Kasumi-1 (cell line): ENCODE measurements at places on chromosomes 4 and X.

- DNase-seq: no peak
Observed at GRCh38 chr4:61309616-61310015, 109.5 kb downstream of the ADGRL3 start.

DNA sequence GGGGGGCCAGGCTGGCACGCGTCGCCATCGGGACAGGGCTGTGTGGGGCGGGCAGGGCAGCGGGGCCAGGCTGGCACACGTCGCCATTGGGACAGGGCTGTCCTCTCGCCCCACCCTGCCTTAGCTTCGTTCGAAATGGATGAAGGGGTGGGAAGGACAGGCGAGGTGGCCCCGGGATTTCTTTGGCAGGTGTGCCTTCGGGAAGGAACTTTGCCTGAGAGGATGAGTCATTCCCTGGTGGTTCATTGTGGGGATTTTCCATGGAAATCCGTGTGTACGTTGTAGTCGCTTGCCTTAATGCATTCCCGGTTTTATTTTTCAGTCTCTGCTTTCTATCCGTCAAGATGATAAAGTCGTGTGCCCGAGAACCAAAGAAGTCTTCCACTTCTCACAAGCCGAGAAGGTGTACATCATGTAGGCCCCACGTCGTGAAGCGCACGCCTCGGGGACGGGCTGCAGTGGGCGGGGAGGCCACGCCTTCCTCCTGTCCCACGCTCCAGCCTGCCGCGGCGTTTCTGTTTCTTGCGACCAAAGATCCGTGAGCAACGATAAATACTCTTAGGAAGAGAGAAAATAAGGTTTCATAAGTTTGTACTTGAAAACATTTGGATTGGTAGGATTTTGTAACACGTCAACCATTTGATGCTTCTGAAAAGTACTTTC lies 8.1 kb upstream of the UVSSA start:
- DNase-seq: no peak

GRCh38 chrX:34658326-34658725 lies 1.2 kb upstream of the TMEM47 start:
- DNase-seq: no peak

DNA sequence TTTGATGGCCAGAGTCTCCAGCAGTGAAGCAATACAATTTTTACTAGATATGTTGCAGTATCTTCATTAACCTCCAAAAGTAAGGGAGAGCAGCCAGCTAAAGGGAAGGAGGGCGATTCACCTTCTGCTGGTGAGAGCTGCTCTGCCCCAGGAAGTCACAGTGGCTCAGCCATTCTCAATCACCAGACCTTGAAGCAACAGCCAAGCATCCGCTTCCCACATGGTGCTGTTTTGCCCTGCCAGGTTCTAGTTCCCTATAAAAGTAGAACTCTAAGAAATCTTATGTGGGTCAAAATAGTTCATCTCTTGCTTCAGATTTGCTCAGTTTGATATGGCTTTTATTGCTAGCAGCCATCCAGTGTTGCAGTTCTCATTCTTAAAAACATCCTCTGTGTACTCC lies 166.8 kb downstream of the STIM2 start:
- DNase-seq: no peak

- DNase-seq: no peak
Observed at GRCh38 chr4:82450966-82451755, 20.8 kb downstream of the ENOPH1 start.

- no peak for DNase-seq
Observed at GRCh38 chr4:53847965-53848364, 216.4 kb downstream of the CHIC2 start.

GRCh38 chrX:110578270-110578669 lies 217.3 kb downstream of the CHRDL1 start:
- DNase-seq: no peak

DNA sequence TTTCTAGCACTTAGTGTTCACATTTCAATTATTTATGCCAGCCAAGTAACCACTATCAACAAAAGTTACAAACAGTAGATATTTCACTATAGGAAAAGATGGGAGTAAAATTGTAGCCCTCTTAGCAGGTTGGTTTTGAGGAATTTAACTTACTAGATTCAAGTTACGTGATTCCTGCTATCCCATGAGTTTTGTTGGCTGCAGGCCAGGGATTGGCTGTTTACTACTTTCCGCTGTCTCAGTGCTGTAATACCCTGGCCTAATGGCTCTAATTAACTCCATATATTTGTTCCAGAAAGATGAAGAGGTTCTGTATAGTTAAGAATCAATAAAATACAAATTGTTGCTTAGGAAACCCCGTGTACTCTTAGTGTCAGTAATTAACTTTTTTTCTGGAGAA lies 55.5 kb upstream of the MAGED1 start:
- no peak for DNase-seq

- no peak for DNase-seq
Observed at GRCh38 chrX:49925176-49925575, 2.8 kb downstream of the CLCN5 start.

GRCh38 chrX:24229976-24230375 lies 80.4 kb downstream of the ZFX start:
- no peak for DNase-seq

DNA sequence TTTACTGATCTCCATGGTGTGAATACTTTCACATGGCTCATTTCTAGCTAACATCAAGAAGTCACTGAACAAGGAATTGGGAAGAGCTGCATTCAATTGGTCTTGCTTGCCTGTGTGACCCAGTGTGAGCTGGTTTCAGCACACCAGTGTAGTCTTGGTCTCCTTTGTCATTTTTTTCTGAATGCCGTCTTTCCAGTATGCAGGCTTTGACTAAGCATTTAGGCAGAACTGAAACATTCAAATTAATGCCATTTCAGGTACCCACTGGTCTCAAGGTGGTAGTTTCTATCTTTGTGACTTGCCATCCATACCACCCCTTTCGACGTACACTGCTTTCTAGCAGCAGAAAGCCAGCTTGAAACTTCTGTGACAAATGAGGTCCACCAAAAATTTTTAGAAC lies 550.5 kb upstream of the BOD1L1 start:
- no peak for DNase-seq

DNA sequence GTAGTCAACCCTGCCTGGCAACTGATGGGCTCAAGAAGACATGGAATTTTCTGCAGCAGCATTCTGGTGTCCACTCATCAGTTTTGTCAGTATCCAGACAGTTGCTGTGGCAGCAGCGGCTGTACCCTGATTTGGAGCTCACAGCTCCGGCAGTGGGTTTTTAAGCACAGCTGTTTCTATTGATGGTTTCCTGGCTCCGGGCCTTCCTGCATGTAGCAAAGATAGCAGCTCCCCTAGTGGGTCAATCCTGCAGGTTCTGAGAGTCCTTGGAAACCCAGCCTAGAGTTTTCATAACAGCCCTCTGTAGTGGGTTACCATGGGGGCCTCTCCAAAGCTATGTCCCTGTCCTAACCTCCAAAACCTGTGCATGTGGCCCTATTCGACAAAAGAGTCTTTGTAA lies 84.0 kb upstream of the ATP6AP2 start:
- DNase-seq: no peak

GRCh38 chr4:105619188-105619931 lies 66.9 kb downstream of the ARHGEF38 start:
- DNase-seq: no peak

DNA sequence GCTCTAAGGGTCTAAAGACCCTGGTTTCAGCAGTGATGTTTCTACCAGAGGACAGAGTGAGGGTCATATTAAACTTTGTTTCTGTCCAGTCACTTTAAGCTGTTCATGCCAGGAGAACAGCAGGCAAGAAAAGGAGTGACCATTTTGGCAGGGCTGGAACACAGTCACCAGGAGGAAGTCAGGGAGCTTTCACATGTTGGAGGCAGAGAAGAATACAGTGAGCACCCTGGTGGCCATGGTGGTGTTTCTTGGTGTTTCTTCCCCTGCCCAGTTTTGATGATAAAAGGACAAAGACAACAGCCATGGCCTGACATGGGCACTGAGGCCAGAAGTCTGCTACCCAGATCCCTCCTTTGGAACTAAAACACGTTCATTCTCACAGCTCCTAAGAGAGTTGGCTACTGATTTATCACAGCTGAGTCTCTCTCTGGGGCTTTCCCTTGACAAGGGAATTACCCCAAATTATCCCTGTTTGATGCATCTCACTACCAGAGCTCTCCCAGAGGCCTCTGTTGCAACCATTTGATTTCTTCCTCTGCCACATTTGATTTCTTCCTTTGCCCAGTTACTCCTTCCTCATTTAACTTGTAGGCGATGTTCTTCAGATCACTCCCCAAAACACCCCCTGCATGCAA lies 106.4 kb upstream of the NWD2 start:
- no peak for DNase-seq

- no peak for DNase-seq
Observed at GRCh38 chrX:110669572-110669971, 126.0 kb downstream of the CHRDL1 start.

GRCh38 chrX:37712458-37712857 lies 26.9 kb downstream of the XK start:
- no peak for DNase-seq

- no peak for DNase-seq
Observed at GRCh38 chr4:157895205-157895604, 277.6 kb downstream of the GASK1B start.

- no peak for DNase-seq
Observed at GRCh38 chr4:168849030-168849675, 160.9 kb downstream of the CBR4 start.
